ENCODE measurements at places on chromosomes 16 and 17.

DNA sequence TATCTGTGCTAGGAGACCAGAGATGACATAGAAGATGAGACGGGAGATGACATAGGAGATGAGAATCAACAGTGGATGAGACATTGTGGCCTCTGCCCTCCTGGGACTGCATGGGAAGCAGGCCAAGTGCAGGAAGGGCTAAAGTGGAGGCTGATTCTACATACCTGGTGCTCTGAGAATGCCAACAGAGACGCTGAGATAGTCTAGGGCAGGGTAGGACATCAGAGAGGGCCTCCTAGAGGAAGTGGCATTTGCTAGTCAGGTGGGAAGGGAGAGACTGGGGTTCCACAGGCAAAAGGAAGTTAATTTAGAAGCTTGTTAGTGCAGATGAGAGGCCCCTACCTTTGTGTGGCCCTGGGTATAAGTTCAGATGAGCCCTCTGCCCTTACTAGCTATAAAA, 224.2 kb downstream of the CBLN1 start:
- no peak for DNase-seq

DNA sequence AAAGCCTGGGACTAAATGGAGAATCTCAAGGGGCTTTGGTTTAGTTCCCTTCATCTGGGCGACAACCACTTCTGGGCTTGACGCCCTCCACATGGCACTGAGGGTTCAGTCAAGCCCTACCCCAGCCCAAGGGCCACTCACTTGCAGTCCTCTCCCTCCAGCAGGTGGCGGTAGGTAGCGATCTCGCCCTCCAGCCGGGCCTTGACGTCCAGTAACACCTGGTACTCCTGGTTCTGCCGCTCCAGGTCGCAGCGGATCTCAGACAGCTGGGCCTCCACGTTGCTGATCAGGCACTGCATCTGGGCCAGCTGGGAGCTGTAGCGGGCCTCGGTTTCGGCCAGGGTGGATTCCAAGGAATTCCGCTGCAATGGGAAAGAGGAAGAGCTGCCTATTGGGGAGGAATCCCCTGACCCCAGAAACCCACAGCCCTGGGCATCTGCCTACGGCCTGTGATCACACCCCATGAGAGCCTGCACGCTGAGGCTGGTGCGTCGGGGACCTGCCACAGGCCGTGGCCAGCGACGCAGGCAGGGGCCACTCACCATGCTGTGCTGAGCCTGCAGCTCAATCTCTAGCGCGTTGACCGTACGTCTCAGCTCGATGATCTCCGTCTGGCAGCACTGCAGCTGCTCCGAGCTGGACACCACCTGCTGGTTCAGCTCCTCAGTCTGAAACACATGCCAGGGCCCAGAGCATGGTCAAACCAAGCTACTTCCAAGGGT, 2.7 kb downstream of the KRT36 start:
- DNase-seq, result peak; percentile 35

DNA sequence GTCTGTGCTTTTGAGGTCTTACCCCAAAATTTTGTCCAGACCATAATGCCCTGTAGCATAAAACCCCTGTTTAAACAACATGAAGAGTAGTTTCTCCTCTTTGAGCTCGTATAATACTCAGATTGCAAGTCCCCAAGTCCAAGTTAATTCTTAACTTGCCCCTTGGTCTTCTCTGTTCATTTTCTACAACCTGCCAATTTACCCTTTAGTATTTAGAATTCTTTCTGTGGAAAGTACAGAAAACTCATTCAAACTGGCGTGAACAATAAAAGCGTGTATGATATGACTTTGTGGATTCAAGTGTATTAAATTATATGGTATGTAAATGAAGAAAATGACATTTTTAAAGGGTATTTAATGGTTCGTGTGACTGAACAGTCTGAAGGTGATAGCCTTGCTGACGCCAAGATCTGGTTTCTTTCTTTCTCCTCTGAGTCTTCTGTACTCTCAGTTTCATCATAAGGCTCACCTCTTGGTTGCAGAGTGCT, 185.6 kb downstream of the PRKCA start:
- DNase-seq, result no peak

DNA sequence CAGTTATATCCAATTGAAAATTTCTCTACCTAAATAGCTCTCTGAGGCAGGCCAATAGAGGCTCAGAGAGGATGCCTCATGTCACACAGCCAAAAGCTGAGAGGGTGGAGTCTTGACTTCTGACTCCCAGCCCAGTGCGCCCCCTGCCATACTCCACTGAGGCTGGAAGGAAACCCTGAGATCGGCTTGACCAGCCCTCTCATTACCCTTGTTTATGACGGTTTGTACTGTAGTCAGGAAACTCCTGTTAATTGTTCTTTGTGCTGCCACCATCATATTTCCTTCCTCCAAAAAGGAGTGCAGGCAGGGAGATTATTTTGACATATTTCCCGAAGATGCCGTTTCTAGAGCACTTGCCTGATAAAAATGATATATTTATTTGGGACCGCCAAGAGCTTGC, 107.9 kb downstream of the AIPL1 start:
- DNase-seq, result no peak

DNA sequence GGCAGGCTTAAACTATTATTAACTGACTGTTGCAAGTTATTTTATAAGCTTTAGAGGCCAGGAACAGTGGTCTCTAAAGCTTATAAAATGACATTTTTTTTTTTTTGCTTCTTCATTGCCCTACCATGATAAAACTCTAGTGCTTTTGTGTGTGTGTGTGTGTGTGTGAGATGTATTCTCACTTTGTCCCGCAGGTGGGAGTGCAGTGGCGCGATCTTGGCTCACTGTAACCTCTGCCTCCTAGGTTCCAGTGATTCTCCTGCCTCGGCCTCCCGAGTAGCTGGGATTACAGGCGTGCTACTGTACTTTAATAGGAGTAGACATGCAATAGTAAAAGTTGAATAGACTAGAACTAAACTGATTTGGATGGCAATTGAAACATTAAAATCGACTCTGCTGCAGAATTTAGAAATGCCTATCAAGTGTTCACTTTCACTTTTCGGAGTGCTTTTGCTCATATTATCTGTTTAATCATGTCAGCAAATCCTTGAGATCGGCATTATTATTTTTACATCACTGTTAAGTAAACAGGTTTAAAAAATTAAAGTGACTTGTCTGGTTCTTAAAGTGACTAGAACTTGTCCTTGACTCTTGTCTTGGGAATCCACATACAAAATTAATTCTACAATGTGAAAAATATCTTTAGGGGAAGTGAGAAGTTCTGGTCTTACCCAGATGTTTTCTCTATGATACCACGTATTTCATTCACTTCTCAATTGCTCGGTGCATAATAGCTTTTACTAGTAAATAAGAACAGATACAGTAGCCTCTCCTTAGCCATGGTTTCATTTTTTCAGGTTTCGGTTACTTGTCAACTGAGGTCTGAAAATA, 8.4 kb upstream of the PCTP start:
- no peak for DNase-seq

GRCh38 chr16:52621651-52622050, 74.7 kb upstream of the TOX3 start:
- DNase-seq, result no peak

DNA sequence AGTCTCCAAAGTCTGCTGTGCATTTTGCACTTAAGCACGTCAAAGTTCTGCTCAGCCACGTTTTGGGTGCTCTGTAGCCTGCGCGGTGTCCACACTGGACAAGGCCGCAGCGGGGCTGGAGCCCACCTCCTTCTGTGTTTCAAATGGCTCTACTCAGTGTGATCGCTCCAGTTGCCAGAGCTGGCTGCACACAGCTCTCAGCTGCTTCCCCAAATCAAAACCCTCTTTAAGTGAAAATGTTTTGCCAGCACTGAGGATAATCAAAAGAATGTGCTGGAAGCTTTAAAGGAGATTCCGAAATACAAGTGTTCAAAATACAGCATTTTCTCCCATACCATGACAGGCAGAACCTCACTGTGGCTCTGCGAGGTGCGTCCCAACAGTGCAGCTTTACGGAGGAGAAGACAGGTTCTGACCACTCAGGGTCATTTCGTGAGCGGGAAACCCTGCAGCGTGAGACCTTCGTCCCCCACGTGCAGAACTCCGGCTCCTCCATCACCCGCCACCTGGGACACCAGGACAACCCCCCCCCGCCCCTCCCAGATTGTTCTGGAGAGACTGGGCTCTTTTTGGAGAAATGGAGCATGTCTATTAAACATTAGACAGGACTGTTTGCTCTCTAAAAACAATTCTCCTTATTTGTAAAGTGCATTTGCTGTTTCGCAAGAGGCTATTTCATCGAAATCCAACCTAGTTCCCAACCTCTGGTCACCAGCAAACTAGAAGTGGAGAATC, 16.6 kb downstream of the TBC1D16 start:
- DNase-seq, result no peak

DNA sequence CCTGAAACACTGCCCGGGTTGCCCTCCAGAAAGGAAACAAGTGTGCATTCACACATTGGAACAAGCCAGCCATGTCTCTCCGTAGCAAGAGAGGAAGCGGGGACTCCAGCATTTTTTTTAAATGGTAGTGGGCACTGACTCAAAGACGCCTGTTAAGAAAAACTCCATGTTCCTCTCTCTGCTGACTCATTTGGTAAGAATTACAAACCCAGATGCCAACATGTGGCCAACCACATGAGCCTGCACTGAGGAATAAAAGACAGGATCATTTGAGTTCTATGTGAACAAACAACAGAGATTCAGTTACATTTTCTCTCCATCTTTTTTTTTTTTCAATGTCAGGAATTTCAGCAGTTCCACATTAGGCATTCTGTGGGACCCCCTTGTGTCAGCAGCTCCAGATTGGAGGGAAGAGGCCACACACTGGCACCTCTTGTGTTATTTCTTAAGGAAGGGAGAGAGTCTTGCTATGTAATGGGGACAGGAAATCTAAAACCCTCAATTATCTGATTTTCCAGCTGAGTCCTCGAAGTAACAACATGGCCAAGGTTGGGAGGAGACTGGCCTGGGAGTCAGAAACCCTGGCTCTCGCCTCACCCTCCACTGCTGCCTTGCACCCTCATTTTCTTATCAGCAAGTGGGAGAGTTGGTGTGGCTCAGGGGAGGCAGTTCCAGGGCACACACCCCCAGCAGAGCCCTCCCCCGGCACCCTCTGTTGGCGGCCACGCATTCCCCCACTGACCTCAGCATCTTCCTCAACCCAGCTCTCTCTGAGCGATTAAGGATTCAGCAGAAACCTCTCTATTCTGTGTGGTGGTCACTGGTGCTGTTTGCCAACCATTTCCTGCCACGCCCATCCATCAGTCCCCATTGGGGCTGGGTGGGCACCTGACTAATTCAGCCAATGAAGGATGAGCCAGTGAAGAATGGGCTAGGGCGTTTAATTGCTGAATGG, 173.0 kb downstream of the FOXL1 start:
- DNase-seq, result no peak

DNA sequence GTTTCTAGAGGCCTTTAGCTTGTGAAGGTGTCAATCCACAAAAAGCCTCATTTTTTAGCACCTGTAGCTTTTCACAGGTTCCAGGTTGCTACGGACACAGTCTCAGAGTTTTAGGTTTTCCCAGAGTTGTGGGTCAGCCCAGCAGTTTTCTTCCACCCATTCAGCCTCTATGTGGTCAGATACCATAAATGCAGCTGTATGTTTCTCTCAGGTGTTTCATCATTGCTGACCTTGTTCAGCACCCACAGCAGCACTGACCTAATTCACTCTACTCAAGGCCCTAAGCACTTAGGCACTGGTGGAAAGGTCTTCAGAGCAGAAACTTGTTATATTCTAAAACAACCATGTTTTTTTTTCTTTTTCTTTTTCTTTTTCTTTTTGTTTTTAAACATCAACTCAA, 15.0 kb upstream of the SPACA3 start:
- no peak for DNase-seq

Measured in CD4-positive, alpha-beta T cell treated with Interleukin-4 for 1 hour (primary cell).